ENCODE measurements at places on chromosomes 7 and 10.

DNA sequence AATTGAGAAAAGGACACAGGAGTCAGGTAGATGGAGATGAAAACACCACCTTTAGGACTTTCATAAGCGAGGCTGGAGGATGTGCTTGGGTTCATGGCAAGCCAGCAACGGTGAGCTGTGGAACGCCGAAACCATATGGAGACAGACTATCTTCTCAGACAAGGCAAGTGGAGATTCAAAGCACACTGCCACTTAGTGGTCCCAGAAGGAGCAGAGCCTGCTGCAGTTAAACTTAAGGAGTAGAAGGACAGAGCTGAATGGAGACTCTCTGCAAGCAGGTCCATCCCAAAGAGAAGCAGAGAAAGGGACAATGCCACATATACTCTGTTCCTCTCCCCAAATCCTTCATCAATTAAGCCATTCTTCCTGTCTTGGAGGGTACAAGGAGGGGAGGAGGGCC lies 236.3 kb upstream of the HABP2 start:
- DNase-seq = no peak

GRCh38 chr7:49229246-49229645 lies 304.9 kb downstream of the CDC14C start:
- DNase-seq = no peak

DNA sequence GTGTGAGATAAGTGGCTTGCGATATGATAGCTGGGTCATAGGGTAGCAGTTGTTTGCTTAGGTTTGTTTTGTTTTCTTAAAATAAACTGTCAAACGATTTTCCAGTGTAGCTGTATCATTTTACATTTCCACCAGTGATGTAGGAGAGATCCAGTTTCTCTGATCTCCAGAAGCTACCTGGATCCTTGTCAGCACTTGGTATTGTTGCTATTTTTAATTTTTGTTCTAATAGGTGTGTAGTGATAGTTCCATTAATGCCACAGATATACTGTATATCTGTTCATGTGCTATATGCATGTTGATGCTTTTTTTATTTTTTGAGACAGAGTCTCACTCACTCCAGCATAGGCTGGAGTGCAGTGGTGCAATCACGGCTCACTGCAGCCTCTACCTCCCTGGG lies 44.4 kb downstream of the GOLGA7B start:
- DNase-seq = no peak

GRCh38 chr7:2017914-2018568 lies 214.7 kb downstream of the MAD1L1 start:
- peak; percentile 14 for DNase-seq

GRCh38 chr10:122474131-122474818 lies 12.9 kb downstream of the HTRA1 start:
- DNase-seq = no peak

GRCh38 chr10:23610626-23611307 lies 171.9 kb downstream of the OTUD1 start:
- DNase-seq = no peak

- DNase-seq = no peak
Observed at GRCh38 chr10:46224414-46224682, 62.4 kb upstream of the ANTXRL start.

GRCh38 chr7:12572941-12573575 lies 2.5 kb downstream of the SCIN start:
- no peak for DNase-seq

DNA sequence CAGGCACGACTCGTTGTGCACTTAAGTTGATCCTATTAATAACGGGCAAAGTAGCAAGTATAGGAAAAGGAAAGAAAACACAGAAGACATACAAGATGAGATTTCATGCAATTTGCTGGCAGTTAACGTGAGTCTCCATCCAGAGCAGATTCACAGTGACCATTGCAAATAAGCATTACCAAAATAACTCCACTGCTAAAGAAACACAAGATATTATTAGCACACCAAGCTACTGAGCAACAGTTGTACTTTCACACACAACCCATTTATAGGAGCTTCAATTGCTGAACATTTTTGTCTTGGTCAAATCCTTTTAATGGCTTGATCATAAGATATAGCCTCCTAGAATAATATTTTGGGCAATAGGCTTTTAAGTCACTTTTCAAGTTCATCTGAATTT lies 187.7 kb upstream of the HGF start:
- DNase-seq = no peak

GRCh38 chr10:44971434-44971833 lies 7.2 kb downstream of the DEPP1 start:
- DNase-seq = no peak

DNA sequence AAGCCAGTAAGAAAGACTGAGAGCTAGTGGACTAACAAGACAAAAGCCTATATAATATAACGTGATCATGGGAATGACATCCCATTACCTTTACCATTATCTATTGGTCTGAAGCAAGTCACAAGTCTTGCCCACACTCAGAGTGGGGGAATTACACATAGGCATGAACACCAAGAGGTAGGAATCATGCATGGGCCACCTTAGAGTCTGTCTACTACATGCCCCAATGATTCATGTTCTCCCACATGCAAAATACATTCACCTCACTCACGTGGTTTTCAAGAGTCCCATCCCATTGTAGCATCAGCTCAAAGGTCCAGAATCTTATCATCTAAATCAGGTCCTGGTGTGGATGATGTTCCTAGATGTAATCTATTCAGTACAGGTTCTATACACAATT lies 29.4 kb downstream of the DNAJC9 start:
- DNase-seq = no peak

- DNase-seq = no peak
Observed at GRCh38 chr10:25024528-25024927, 8.1 kb downstream of the THNSL1 start.

DNA sequence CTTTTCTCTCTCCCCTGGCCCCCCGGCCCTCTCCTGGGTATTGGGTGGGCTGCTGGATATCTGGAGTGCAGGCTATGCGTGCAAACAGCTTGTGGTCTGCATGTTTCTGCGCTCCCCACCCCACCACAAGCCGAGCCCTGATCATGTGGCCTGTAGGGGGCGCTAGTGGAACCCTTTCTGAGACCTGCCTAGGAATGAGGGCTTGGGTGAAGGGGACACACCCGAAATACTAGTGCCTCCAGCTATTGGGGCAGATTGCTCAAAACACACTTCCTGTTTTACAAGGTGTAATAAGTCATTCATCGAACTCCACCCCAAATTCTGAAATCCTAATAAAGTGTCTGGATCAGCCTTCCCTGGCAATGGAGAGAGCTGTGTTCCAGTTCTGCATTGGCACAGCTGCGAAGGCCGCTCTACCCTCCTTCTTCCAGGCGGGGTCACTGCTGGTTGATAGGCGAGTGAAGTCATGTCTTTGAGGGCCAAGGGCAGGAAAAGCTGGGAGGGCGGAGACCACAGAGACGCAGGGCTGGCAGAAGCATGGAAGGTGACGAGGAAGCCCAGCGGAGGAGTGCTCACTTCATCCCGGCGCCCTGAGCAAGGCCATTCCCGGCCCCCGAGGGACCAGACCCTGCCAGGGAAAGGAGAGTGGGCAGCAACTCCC lies 19.8 kb upstream of the PRRT4 start:
- DNase-seq = no peak

DNA sequence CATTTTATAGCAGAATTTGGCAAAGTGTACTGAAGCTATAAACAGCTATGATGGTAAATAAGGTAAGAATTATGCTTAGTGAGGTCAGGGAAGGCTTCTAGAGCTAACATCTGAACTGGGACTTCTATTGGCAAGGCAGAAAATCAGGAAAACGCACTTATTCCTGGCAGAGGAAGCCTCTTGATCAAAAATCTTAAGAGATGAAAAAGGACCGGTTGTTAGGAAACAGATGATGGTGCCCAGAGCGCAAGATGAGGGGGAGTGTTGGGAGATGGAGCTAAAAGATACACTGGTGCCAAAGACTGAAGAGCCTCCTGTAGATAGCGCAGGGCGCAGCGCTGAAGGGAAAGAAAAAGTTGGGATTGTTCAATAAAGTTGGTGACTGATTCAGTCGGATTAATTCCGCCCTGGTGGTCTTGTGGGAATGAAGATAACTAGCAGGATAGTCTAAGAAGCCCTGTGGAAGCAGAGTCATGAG lies 550 bp upstream of the CALU start:
- DNase-seq = peak; percentile 14

DNA sequence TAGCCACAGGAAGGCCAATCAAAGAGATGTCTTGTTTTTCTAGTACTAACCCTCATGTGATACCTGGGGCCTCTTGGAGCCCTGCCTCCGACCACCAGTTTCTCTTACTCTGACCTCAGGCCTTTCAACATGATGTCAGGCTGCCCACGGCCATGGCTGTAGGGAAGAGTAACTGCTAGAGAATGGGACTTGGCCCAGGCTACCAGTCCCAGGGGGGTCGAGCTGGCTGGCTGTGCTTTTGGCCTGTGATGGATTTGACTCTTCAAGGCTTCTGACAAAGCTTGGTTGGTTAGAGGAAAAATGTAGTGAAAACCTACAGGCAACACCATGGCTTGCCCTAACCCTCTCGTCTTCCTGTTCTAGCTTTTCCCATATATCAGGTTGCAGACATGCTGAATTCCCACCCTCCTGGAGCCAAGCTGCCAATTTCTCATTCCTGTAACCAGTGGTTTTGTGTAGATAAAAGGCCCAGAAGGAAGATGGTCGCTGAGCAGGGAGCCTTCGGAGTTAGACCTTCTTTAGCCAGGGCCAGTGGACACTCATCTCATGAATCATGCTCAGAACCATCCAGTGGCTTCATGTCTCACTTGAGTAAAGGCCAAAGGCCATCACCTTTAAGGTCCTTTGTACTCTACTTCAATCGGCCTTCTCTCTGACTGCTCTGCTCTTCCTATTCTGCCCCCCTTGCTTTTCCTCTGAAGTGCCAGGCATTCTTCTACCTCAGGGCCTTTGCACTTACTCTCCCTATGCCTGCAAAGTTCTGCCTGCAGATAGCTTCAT lies 19.7 kb downstream of the SUFU start:
- DNase-seq = no peak

DNA sequence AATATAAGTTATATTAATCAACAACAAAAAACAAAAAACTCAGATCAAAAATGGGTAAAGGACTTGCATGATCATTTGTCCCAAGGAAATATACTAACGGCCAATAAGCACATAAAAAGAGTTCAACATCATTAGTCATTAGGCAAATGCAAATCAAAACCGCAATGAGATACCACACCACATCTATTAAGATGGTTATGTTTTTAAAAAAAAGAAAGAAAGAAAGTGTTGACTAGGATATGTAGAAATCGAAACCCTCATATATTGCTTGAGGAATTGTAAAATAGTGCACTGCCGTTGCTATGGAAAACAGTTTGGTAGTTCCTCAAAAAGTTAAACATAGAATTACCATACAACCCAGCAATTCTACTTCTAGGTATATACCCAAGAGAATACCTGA lies 39.4 kb upstream of the CTNNA3 start:
- DNase-seq = no peak

- DNase-seq = no peak
Observed at GRCh38 chr7:28276298-28276697, 95.7 kb upstream of the JAZF1 start.

GRCh38 chr10:11668847-11669610 lies 57.6 kb upstream of the USP6NL start:
- DNase-seq = no peak

DNA sequence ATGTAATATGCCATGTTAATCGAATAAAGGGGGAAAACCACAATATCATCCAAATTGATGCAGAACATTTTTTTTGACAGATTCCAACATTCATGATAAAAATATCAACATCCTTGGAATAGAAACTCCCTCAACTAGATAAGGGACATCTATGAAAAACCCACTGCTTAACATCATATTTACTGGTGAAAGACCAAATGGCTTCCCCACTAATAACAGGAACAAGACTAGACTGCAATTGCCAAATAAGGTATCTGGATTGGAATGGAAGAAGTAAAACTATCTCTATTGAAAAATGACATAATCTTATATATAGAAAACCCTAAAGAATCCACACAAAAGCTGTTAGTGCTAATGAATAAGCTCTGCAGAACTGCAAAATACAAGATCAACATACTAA lies 27.8 kb downstream of the SMURF1 start:
- DNase-seq = no peak

DNA sequence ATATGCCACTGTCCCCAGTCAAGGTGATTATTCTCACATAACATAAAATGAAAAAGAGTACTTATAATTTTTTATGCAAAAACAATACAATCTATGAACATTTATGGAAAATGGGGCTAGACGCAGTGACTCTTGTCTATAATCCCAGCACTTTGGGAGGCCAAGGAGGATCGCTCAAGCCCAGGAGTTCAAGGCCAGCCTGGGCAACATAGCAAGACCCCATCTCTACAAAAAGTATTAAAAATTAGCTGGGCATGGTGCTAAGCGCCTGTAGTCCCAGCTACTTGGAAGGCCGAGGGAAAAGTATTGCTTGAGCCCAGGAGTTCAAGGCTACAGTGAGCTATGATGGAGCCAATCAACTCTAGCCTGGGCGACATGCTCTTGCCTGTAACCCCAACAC lies 14.5 kb upstream of the ANAPC16 start:
- DNase-seq = no peak

DNA sequence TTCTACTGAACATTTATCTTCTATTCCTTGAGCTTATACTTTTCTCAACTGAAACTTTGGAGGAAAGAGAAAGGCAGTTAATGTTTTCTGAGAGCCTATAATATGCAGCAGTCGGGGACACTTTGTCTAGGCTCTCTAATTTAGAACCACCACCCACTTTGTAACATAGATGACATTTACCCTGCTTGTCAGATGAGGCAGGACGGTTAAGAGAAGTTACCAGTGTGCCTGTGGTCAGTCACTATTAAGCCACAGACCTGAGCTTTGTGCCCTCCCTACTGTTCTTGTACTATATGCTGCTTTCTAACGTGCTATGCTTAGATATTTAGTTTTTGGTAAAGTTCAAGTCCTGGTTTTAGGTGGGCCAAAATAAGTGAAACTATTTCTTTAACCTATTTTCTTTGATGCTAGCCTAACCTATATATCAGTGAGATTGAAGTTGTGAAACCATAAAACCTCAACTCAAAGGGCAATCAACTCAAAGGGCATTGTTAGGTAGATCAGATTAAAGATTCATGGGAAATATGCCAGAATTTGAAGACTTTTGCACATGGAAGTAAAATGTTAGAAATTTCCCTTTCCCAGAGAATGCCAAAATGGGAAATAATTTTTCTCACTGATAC lies 156.5 kb upstream of the AGR3 start:
- no peak for DNase-seq

DNA sequence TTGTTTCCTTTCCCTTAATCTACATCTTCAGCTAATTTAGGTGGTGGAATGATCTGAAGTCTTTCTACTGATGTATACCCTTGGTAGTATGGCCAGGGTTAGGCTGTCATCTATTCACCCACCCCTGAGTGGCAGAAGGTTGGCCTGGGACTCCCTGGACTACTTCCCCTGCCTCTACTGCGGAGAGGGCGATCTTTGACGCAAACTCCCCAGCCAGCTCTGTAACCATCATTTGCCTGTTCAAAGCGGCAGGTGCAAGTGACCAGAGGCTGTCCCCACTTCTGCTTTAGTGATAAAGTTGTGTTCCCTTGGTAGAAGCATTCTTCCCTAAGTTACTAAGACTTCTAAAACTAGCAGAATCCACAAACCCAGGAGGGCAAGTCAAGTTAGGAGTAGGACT lies 70.8 kb upstream of the UNC5B start:
- no peak for DNase-seq

Data from activated CD8-positive, alpha-beta memory T cell treated with anti-CD3 and anti-CD28 coated beads, Interleukin-2, amount 50 U/mL, for 4 hours (primary cell).